ENCODE measurements at places on chromosomes 11 and 22. TPM values are rescaled to one million over a fixed set of nuclear protein-coding genes. Genes with fewer than 3 reads are reported as not detected.

CARS1 gene
- 50.4 TPM for total RNA-seq

IFTAP gene
- 22.6 TPM for total RNA-seq

PLCB3 gene
- 18.0 TPM for total RNA-seq

TMEM86A gene
- total RNA-seq = 6.6 TPM

MRPL11 gene
- 42.9 TPM for total RNA-seq

ZNF214 gene
- total RNA-seq = 7.2 TPM

NRIP3 gene
- total RNA-seq = 1.8 TPM

SPDYC gene
- not detected for total RNA-seq

GGTLC2 gene
- total RNA-seq = not detected

C1QTNF4 gene
- 13.2 TPM for total RNA-seq

GAL3ST1 gene
- 22.2 TPM for total RNA-seq

OR6T1 gene
- total RNA-seq = not detected

GLYAT gene
- 1.7 TPM for total RNA-seq

VSTM5 gene
- total RNA-seq = 8.2 TPM

SCN3B gene
- total RNA-seq = under 0.01 TPM

SLC35E4 gene
- total RNA-seq = 6.1 TPM

FOLR2 gene
- 37.4 TPM for total RNA-seq

KDM4D gene
- 0.63 TPM for total RNA-seq

OR4C16 gene
- total RNA-seq = not detected

PGAP2 gene
- total RNA-seq = 10.0 TPM

ACRV1 gene
- total RNA-seq = not detected

CCDC134 gene
- total RNA-seq = 7.6 TPM
